ENCODE measurements at places on chromosomes 6 and 20. TPM values are rescaled to one million over a fixed set of nuclear protein-coding genes. Genes with fewer than 3 reads are reported as not detected.

The POPDC3 gene
- 0.33 TPM for total RNA-seq

DNA sequence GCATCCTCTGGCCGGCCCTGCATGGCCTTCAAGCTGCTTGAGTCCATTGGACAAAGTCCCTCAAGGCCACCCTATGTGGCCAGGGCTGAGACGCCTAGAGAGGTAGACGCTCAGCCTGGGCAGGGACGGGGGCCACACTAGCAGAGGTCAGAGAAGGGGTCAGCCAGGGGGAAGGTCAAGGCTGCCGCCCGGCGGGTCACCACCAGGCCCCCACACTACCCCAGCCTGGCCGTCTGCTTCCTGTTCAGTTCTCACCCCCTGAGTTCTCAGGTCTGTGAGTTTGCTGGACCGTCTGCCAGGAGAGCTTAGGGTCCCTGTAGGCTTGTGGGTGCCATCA is 37.3 kb downstream of the NTSR1 start:
- DNase-seq, result no peak

DNA sequence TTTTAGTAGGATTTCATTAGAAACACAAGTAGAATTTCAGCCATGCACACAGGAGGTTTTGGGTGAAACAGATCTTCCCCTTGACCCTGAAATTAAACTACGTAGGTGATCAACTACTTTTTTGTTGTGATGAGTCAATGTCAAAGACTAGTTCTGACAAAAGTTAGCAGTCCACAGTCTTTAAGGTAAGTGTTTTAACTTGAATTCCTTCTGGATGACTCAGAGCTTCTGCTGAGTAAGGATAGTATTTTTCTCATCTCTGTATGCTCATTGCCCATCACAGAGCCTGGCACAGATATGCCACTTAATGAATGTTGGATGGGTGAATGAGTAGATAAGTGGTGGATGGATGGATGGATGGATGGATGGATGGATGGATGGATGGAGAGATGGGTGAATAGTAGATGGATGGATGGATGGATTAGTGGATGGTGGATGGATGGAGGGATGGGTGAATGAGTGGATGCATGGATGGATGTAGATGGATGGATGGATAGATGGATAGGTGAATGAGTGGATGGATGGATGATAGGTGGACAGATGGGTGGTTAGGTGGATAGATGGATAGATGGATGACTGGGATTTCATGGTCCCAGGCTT is 165.3 kb downstream of the ZMYND8 start:
- DNase-seq, result no peak

GRCh38 chr6:20710341-20710740 is 176.1 kb downstream of the CDKAL1 start:
- no peak for DNase-seq

Measured in thymus (tissue), 14 donors.